ENCODE measurements at places on chromosomes 2 and 18. TPM values are rescaled to one million over a fixed set of nuclear protein-coding genes. Genes with fewer than 3 reads are reported as not detected.

The TMEM163 gene
- not detected for total RNA-seq

The RGPD3 gene
- total RNA-seq = 0.13 TPM

- no peaks in the 10 kb centered on the region for H3K4me1 ChIP-seq
- H3K27me3 ChIP-seq = no peaks in the 10 kb centered on the region
- no peak overlapping the region for H3K27ac ChIP-seq
- H3K36me3 ChIP-seq = no peaks in the 10 kb centered on the region
- H3K4me3 ChIP-seq = no peak overlapping the region
Observed at GRCh38 chr2:96832754-96833507, 10.9 kb downstream of the ANKRD23 start.

DNA sequence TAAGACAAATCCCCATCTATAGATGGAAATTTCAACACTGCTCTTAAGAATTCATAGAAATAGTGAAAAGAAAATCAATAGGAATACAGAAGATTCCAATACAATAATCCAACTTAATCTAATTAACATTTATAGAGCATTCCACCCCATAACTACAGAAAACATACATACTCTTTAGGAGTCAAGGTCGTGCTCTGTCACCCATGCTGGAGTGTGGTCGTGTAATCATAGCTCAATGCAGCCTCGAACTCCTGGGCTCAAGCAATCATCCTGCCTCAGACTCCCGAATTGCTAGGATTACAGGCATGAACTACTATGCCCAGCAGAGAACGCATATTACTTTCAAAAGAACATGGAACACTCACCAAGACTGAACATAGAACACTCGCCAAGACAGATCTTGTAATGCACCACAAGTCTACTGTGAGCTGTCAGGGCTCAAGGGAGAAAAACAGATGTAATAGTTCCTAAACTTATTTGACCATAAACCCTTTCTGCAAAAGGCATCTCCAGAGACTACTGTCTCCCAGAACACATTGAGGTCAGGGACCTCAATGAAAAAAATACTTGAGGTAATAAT is 14.1 kb downstream of the MEMO1 start:
- H3K36me3 ChIP-seq = no peaks in the 10 kb centered on the region
- peaks cover 9% of the 10 kb centered on the region for H3K4me1 ChIP-seq
- H3K4me3 ChIP-seq = no peak overlapping the region
- H3K27me3 ChIP-seq = no peaks in the 10 kb centered on the region
- H3K27ac ChIP-seq = no peak overlapping the region
- no peak for DNase-seq

GRCh38 chr2:11227595-11227994 is 72.3 kb downstream of the SLC66A3 start:
- no peaks in the 10 kb centered on the region for H3K27me3 ChIP-seq
- peaks cover 11% of the 10 kb centered on the region for H3K36me3 ChIP-seq

- no peaks in the 10 kb centered on the region for H3K27me3 ChIP-seq
- no peak overlapping the region for H3K27ac ChIP-seq
- H3K4me3 ChIP-seq = no peak overlapping the region
- no peaks in the 10 kb centered on the region for H3K36me3 ChIP-seq
Observed at GRCh38 chr2:45813003-45813941, 161.8 kb downstream of the PRKCE start.

DNA sequence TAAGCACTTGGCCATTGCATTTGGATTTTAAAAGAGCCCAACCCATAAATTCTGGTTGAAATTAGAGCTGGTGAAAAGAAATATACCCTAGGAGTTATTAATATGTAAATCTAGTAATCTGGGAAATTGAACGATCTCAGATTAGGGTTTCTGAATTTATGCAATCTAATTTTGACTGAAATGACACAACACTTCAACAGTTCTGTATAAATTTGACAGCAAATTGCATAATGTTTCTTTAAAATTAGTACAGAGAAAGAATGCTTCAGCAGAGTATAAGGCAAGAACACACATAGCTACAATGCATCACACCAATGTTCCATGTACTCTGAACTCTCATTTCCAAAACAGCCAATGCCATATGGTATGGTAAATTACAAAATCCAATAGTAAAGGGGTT is 201.5 kb upstream of the ITGA4 start:
- H3K27ac ChIP-seq = no peak overlapping the region
- DNase-seq = no peak
- no peak overlapping the region for H3K4me3 ChIP-seq
- peaks cover 17% of the 10 kb centered on the region for H3K4me1 ChIP-seq
- no peaks in the 10 kb centered on the region for H3K27me3 ChIP-seq
- H3K36me3 ChIP-seq = no peaks in the 10 kb centered on the region

GRCh38 chr2:46552079-46552478 is 72.7 kb downstream of the TMEM247 start:
- H3K27ac ChIP-seq = no peak overlapping the region
- no peaks in the 10 kb centered on the region for H3K4me1 ChIP-seq
- no peak overlapping the region for H3K4me3 ChIP-seq

DNA sequence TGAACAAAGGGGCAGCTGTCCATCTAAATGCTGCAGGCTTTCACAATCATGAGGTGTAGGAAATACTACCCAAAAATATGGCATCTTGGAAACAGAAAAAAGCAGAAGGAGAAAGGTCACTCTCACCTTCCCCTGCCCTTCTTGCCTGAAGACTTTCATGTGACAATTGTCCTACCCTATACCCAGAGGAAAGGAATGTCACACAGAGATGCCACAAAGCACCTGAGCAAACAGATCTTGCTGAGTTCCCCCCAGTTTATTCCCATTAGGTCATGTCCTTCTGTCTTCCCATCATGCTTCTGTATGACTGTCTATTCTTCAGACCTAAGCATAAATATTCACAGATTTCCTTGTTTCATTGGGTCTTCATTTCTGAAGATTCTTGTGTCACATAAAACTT is 116.6 kb upstream of the MSH6 start:
- no peak overlapping the region for H3K27ac ChIP-seq
- no peaks in the 10 kb centered on the region for H3K36me3 ChIP-seq
- no peaks in the 10 kb centered on the region for H3K27me3 ChIP-seq

GRCh38 chr2:132969371-132969985 is 299.5 kb upstream of the LYPD1 start:
- H3K27ac ChIP-seq = no peak overlapping the region
- H3K4me3 ChIP-seq = no peak overlapping the region
- no peaks in the 10 kb centered on the region for H3K36me3 ChIP-seq
- no peaks in the 10 kb centered on the region for H3K27me3 ChIP-seq
- peak; percentile 2 for DNase-seq
- H3K4me1 ChIP-seq = no peaks in the 10 kb centered on the region

- no peak overlapping the region for H3K4me3 ChIP-seq
- no peaks in the 10 kb centered on the region for H3K27me3 ChIP-seq
- no peaks in the 10 kb centered on the region for H3K36me3 ChIP-seq
Observed at GRCh38 chr2:38269421-38269820, 107.7 kb downstream of the ATL2 start.

- no peak overlapping the region for H3K4me3 ChIP-seq
- peak; percentile 20 for DNase-seq
- no peak overlapping the region for H3K27ac ChIP-seq
- no peaks in the 10 kb centered on the region for H3K27me3 ChIP-seq
- H3K36me3 ChIP-seq = no peaks in the 10 kb centered on the region
Observed at GRCh38 chr2:45707661-45708060, 56.2 kb downstream of the PRKCE start.
